Right renal cortex interstitium (tissue), 3 donors: ENCODE measurements at places on chromosomes 7 and 10. TPM values are rescaled to one million over a fixed set of nuclear protein-coding genes. Genes with fewer than 3 reads are reported as not detected.

IKZF5 gene
- 22.5 TPM for polyA plus RNA-seq

CALML3 gene
- polyA plus RNA-seq, result 0.10 TPM

DNA sequence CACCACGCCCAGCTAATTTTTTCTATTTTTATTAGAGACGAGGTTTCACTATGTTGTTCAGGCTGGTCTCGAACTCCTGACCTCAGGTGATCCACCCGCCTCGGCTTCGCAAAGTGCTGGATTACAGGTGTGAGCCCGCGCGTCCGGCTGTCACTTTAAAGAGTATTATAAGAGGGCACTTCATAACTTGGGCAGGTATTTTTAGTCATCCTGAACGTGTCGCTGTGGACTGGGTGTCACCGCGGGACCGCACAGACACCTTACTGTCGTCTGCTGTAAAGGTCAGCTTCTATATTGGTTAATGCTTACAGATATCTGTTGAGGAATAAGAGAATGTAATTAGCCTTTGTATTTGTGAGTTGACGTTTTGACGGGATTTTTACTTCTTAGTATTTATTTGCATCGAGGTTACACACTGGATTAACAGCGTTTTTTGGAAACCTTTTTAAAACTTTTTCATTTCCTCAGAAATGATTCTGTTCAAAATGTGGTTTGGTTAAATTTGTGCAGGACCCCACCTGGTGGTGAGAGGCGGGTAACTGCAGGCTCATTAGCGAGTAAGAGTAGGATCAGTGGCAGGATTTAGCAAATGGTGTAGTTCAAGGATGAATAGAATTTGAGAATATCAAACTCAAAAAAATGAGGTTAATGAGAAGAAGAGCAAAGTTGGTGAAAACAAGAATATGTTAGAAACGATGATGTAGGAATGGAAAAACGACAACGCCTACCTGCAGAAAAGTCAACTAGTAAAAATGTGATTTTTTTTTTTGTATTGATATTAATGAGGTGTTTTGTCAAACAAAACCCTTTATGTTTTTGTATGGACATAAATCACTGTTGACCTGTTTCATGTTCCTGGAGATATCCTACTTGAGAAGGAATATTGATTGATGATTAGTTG is 3.2 kb downstream of the DNAJB6 start:
- DNase-seq, result no peak

DNA sequence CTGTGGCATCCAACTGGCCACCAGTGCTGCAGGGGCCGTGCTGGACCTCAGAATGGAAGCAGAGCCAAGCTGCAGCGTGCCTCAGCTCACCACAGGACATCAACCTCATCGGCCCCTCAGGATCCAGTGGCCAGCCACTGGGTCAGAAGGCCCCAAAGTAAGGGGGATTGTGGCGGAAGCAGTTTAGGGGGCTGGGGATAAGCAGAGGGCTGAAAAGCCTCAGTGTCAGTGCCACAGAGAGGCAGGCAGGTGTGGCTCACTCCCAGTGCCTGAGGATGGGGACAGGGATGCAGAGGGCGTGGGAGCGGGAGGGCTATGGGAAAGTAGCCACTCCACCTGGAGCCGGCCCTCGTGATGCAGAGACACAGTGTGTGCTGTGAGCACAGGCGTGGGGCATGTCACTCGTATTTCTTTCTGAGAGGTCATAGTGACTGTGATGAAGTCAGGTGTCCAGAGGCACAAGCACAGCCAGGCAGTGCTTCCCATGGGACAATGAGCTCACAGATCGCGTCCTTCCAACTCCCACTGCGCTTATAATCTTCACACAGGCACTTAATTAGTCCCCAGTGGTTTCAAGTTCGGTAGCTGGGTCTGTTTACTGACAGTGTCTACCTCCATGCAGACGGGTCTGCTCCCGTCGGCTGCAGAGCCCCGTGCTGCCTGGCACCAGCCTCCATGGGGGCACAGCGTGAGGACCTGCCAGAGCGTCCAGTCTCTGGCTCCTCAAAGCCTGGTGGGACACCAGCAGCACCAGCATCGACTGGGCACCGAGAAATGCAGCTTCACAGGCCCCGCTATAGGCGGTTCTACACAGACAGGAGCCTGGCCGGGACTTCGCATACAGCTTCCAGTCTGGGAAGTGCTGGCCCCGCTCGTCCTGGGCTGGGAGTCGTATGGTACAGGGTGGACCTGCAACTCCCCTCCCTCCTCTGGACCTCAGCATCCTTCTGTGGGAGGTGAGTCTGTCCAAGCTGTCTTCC is 42.9 kb upstream of the CNPY1 start:
- no peak for DNase-seq

GRCh38 chr10:92530891-92531535 is 42.9 kb downstream of the IDE start:
- no peak for DNase-seq

DNA sequence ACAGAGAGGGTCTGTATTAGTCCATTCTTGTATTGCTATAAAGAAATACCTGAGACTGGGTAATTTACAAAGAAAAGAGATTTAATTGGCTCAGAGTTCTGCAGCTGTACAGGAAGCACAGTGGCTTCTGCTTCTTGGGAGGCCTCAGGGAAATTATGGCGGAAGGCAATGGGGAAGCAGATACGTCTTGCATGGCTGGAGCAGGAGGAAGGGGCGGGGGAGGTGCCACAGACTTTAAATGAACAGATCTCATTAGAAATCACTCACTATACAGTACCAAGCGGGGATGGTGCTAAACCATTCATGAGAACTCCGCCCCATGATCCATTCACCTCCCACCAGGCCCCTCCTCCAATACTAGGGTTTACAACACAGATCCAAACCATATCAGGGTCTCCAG is 3.7 kb upstream of the CALU start:
- no peak for DNase-seq

GRCh38 chr10:93143281-93143680 is 69.6 kb downstream of the CYP26A1 start:
- DNase-seq, result no peak

DNA sequence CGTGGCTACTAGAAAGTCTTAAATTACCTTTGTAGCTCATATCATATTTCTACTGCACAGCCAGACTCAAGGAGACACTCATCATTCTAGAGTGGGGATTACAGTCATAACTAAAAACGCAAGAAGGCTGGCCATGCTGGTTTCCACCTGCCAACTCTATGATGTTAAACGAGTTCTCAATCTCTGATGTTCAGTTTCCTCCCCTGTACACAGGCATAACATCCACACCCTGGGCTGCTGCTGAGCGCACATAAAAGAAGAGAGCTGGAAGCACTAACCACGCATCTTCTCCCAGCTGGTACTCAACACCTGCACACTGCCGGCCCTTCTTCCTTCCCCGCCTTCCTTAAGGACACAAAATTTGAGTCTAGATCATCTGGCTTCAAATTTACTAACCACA is 60.5 kb downstream of the SORBS1 start:
- no peak for DNase-seq
